ENCODE measurements at places on chromosomes 12 and 14.
A peak's percentile ranks its signal among the peaks of the same experiment; 100 is the strongest.

DNA sequence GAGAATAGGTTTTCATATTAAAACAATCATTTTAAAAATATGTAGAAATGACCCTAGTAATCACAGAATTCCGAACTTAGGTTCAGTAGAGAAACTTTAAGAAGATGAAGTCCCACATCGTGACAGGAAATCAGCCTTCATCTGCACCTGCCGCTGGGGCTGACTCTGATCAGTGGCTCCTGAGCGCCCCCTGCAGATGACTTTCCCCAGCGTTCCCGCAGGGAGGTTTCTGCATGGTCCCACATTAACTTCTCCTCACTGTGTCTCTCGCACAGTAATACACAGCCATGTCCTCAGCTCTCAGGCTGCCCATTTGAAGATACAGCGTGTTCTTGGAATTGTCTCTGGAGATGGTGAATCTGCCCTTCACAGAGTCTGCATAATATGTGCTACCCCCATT lies 1131.1 kb downstream of the TMEM121 start:
- peak; percentile 87 for DNase-seq

- DNase-seq, result no peak
Observed at GRCh38 chr14:98293576-98293975, 978.4 kb downstream of the BCL11B start.

GRCh38 chr12:119989731-119990381 lies 820 bp downstream of the BICDL1 start:
- DNase-seq, result peak; percentile 86

- no peak for DNase-seq
Observed at GRCh38 chr12:106633451-106633823, 50.6 kb downstream of the RFX4 start.

DNA sequence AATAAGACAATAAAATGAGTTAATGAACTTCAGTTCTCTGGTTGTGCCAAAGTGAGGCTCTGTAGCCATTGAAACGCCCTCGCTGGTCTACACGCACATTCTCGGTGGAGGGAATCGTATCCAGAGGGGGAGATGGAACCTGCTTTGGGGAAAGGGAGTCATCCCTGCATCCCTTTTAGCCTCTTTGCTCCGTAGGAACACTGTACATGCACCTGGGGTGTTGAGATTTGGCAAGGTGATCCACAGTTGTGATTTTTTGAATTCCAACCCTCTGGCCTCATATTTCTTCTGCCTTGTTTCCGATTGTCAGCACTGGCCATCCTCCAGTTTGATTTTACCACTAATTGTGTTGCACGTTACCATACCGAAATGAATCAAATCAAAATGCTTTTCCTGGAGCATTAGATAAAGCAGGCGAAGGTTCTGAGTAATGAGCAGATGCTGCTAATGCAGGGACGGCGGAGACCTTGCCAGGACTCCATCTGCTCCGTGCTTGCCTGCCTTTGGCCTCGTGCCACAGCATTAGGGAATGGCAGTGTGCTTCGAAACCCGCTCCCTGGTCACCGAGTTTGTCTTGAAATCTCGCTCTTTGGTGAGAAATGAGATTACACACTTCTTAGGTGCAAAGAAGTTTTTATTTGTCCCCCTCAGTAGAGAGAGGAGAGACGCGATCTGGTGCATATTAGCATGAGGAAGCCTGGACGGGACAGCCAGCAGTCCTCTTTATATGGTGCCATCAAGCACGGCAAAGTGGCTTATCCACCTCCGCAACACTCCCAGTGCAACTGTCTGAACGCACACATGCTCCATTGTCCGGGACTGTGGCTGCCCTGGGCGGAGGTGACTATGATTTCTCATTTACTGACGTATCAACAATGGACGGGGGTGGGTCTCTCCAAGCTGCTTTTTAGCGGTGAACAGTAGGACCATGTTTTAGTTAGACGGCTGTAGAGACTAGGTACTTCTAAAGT lies 59.1 kb downstream of the FBXW8 start:
- no peak for DNase-seq

Data from activated CD8-positive, alpha-beta T cell treated with anti-CD3 and anti-CD28 coated beads for 36 hours (primary cell).